Aorta (tissue), 5 donors: ENCODE measurements at places on chromosomes 11 and 22. TPM values are rescaled to one million over a fixed set of nuclear protein-coding genes. Genes with fewer than 3 reads are reported as not detected.

DNA sequence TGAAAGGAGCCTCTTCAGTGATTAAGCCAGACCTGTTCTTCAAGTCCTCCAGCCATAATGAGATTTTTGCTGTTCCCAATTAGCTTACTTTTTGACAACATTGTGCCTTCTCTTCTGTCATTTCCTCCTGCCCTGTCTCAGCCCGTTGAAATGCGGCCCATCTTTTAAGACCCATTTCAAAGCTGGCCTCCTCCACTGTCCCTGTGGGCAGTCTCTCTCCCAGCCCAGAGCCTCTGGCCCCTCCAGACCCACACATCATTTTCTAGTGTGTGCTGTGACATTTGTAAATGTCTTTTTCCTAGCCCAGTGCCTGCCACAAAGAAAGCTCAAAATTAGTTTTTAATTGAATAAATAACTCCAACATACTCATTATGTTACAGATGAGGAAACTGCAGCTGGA is 70.9 kb downstream of the BUD13 start:
- H3K27me3 ChIP-seq: no peaks in the 10 kb centered on the region
- DNase-seq: peak; percentile 16
- no peaks in the 10 kb centered on the region for H3K36me3 ChIP-seq
- H3K27ac ChIP-seq: no peak overlapping the region
- H3K4me1 ChIP-seq: no peaks in the 10 kb centered on the region
- no peak overlapping the region for H3K4me3 ChIP-seq

DNA sequence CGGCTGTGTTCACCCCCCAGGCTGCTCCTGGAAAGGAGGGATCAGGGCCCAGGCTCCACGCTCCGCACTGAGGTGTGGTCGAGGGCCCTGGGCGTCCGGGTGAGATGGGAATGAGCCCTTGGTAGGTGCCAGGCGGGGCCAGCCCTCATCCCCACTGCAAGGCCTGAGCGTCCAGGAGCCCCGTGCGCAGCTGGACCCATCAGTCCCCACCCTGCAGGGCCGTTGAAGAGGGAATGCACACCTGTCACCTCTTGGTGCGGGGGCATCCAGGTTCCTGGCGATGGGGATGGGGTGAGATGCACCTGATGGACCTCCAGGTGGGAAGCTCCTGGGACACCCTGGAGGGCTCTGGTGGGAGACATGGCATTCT is 72.2 kb downstream of the KCNQ1 start:
- no peak overlapping the region for H3K27ac ChIP-seq
- DNase-seq: peak; percentile 35
- no peaks in the 10 kb centered on the region for H3K36me3 ChIP-seq

Gene FAM227A
- 1.3 TPM for total RNA-seq

DNA sequence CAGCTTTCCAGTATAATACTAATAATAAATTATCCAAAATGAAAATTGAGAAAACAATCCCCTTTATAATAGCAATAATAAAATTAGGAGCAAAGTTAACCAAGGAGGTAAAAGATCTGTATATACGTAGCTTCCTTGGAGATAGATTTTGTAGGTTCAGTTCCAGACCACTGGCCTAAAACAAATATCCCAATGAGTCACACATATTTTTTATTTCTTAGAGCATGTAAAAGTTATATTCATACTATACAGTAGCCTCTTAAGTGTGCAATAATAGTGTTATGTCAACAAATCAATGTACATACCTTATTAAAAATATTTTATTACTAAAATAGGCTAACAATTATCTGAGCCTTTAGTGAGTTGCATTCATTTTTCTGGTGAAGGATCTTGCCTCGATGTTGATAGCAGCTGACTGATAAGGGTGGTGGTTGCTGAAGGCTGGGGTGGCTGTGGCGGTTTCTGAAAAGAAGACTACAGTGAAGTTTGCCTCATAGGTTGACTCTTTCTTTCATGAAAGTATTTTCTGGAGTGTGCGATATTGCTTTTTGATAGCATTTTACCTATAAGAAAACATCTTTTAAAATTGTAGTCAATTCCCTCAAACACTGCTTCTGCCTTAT is 178.5 kb downstream of the ARHGAP42 start:
- H3K27me3 ChIP-seq: no peaks in the 10 kb centered on the region
- no peak overlapping the region for H3K27ac ChIP-seq
- no peak for DNase-seq
- H3K4me1 ChIP-seq: no peaks in the 10 kb centered on the region
- no peaks in the 10 kb centered on the region for H3K36me3 ChIP-seq
- no peak overlapping the region for H3K4me3 ChIP-seq

DNA sequence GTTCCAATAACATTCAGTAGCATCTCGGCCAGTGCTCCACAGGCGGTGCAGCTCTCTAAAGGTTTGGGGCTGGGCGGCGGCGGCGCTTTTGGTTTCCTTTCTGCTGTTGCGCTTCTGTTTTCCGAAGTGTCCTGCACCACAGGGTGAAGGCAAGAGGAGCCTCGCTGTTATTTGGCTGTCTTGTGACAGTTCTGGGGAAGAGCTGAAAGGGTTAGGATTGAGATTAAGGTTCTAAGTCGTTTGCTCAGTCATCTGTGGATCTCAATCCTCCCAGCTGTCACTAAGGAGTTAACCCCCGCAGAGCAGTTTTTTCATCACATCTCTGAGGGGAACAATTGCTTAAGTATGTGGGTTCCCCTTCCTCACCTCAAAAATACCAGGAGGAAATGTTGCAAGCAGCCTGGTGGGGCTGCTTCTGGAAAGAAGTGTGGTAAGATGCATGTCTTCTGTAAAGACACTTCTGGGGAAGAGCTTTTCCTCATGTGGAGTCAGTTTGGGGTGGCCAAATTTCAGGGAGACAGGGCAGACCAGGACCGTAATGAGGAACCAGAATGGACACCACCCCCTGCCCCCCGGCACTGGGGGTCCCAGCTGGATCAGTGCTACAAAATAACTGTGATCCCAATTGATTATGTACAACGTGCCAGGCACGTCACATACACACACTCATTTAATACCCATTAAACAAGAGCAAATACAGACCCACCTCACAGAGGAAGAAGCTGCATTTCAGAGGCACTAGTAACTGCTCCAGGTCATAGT is 14.2 kb downstream of the TMEM121B start:
- no peak overlapping the region for H3K27ac ChIP-seq
- H3K4me1 ChIP-seq: no peaks in the 10 kb centered on the region
- no peaks in the 10 kb centered on the region for H3K27me3 ChIP-seq
- H3K4me3 ChIP-seq: no peak overlapping the region
- no peaks in the 10 kb centered on the region for H3K36me3 ChIP-seq
- peak; percentile 75 for DNase-seq
